ENCODE measurements at places on chromosomes 6 and 20.

DNA sequence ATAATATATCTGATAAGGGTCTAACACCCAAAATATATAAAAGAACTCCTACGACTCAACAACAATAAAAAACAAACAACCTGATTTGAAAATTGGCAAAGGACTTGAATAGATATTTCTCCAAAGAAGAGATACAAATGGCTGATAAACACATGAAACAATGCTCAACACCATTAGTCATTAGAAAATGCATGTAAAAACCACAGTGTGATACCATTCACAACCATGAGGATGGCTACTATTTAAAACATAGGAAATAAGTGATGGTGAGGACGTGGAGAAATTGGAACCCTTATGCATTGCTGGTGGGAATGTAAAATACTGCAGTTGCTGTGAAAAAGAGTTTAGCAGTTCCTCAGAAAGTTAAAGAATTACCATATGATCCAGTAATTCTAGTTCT lies 41.4 kb downstream of the PTGIS start:
- DNase-seq = no peak

GRCh38 chr6:114063956-114064355 lies 93.0 kb upstream of the HDAC2 start:
- no peak for DNase-seq

DNA sequence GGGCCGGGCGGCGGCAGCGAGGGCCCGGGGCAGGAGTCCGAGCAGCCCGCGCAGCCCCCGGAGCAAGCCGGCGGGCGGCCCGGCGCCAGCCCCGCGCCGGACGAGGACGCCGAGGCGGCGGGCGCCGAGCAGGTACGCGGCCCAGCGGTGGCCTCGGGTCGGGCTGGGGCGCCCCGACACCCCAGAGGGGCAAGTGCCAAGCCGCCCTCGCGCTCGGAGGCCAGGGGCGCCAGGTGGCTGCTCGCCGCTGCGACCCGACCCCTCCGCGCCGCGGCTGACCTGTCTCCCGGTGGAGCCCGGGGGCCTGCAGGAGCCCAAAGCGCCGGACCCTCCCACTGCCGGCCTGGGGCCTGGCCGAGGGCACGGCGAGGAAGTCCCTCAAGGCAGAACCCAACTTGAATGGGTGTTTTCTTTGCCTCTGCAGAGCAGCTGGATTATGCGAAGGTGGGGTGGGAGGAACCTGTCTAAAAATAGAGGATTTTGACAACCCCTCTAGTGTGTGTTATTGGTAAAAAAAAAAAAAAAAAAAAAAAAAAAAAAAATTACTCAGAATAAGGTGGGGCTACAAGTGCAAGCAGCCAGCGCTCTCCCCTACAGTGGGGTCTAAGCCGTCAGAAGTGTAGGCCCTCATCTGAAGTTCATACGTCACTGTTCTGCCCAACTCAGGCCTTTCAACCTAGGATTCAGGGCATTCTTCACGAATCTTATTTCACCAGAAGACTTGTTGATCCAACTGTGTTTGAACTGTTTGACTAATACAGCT lies 609 bp downstream of the OGFRL1 start:
- peak; percentile 64 for DNase-seq

DNA sequence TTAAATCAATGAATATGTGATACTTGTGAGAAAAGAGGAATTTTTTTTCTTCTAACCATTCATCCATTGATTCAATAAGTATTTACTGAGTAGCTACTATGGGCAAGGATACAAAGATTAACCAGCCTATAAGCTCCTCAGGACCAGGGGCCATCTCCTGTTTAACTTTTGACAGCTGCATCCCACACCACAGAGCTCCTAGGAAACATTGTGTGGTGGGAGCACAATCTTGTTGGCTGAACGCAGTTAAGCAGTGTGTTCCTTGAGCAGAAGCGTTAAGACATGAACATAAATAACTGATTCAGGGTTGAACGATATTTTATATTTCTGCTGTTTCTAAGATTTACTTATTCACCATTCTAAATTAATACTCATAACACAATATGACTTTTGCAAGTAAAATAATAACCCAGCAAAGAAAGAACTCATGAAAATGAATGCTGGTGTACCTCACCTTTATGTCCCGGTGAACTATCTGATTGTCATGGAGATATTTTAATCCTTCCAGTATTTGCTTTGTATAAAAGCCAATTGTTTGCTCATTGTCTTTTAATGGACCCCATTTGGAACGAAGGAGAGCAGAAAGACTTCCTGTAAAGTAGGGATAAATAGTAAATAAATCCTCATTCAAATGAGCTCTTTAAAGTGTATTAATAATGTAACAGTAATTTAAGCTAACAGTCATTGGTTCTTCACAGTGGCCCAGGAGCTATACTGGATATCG lies 62.6 kb upstream of the MAP7 start:
- no peak for DNase-seq

DNA sequence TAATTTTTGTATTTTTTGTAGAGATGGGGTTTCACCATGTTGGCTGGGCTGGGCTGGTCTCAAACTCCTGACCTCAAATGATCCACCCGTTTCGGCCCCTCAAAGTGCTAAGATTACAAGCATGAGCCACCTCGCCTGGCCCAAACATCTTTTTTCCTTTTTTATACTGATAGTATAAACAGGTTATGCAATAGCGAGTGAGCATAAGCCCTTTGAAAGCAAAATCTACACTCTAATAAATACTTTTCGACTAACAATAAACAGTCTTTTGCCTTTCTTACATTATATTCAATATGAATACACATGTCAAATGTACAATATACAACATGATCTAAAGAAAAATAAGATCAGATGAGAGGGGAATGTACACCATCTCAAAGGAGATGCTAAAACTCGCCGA lies 38.7 kb downstream of the KIF13A start:
- DNase-seq = no peak

All from RKO (cell line).